ENCODE measurements at places on chromosomes 1 and 21.

DNA sequence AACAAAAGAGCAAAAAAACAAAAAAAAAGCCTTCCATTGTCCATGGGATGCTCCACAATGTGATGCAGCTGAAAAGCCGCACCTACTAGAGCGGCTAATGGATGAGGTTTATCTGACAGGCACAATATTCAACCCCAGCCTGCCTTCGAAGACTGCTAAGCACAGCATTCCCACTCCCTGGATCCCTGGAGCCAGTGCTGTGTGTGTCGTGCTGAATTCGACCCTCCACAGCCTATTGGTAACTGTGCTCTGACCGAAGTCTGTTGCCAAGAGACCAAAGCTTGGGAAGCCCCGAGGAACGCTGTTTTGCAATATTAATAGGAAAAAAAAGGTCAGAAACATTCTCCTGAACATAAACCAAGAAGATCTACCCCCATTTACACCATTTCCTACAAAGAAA lies 57.2 kb upstream of the PUM1 start:
- DNase-seq = no peak

DNA sequence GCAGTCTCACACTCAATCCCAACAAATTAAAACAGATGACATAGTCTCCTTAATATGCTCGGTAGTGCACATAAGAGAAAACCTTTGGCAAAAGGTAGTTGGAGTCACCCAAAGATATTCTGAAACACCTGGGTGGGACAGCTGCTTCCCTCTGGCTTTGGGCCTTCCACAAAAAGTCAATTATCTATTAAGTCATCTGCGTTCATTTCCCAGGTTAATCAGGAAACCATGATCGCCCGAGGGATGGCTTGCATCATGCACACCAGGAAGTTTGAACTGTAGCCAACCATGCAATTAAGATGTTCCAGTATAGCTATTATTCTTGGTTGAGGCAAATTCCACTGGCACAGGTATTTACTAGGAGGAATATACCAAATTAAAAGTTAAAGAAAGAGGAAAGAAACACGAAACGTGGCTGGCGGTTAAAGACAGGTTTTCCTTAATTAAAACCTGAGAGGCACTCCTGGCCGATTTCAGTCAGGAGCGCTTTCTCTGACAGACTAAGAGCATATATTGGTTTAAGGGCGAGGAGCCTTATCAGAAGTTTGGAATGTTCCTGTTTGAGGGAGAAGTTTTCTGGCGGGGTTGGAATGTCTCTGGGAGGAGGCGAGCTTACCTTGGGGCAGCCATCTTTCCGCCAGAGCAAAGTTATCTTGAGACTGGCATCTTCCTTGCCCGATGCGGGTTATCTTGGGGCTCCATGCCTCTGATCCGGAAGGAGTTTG lies 19.9 kb downstream of the CLDN17 start:
- no peak for DNase-seq

- no peak for DNase-seq
These were observed 482 bp downstream of the SLC2A5 start for GRCh38 chr1:9068981-9069325.

DNA sequence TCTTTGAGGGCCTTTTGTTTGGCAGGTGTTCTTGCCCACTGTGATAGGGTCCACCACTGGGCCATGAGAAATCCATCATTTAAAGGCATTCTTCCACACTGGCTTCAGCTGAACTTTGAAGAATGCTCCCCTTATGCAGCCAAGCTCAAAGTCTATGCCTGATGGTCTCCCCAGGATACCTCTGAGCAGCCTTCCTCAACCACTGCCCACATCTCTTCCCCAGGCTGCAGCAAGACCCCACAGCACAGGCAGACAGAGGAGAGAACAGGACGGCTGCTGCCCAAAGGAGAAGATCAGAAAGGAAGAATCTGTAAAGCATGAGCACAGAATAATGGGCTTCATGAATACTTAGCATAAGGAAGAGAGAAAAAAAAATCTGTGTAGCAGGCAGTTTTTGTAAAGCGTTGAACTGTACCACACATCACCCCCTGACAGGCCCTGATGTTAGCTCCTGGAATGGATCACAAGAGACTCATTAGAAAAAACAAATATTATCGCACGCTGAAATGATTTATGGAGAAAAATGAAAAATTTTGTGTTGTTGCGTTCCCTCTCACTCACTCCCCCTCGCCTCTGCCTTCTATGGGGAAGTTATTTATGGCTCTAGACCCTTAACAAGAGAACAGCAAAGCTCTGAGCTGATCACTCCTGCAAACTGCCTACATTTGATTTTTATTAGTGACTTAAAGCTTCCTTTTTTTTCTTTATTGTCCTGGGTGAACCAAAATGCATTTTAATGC lies 134.1 kb downstream of the TMEM53 start:
- no peak for DNase-seq

DNA sequence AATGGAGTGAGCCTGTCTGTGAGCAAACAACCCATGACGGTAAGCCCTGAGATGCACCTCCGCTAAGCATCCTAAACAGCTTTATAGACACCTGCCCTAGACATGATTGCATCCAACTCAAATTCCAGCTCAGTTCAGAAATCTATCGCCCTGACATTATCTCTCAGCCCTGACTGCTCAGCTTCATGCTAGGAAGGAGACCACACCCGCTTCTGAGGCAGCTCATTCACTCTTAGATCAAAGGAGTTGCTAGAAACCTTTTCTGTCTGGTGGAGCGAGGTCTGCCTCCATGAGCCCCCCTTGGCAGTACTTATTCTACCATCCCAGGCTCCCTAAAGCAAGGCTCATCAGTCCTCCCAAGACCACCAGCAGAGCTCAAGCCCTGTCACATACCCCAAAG lies 17.0 kb downstream of the IL10RB start:
- DNase-seq = no peak

DNA sequence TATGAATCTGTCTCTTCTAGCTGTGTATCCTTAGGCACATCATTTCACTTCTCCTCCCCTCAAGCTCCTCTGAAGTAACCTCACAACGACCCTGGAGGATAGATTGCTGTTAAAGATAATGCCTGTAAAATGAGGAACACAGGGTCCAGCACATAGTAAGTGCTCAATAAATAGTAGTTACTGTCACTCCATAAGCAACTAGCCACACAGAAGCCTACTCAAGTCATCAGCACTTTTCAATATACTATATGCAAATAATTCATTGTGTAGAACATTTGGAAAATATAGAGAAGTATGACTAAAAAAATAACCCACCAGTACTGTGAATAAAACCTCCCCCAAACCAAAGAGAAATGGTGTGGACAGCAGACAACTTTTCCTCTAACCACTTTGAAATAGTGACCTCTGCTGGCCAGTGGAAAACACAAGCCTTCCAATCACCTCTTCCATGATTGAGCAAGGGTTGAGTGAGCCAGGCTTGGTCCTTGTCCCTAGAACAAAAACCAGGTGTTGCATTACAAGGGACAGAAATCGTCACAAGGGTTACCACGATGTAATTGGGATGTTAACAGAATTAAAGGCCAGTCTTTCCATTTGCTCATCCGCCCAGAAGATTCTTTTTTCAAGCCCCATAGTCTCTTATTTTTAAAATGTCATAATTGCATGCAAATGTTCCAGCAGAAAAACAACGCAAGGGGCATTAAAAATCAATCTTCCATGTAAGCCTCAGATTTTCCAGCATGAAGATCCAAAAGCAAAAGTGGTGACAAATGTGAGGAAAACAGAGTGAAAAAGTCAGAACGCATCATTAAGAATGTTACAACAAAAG lies 15.7 kb upstream of the GLIS1 start:
- DNase-seq = no peak

- DNase-seq = no peak
These were observed 7.1 kb upstream of the DDI2 start for GRCh38 chr1:15610167-15610566.

DNA sequence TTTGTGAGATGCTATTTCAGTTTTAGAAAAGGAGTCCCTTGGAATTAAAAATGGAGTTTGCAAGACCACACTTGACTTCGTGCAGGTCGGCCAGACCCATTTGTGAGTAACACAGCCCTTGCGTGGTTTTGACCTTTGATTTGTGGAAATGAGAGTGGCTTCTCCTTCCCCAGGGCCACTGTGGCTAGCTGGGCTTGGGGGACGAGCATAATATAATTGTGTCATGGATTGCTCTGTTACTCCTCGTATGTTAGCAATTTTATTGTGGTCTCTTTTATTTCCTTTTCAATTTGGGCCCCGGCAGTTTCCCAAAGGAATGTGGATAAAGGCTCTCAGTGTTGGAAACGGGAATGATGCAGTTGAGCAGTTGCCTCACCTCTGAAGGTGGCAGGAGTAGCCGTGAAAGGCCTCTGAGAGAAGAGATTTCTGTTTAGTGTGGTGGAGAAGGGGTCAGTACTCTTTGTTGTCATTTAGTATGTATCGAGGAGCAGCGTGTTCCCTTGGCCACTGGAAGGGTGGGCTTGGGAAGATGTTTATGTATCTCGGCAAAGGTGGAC lies 194.6 kb downstream of the PBX1 start:
- DNase-seq = no peak

GRCh38 chr21:26550326-26550725 lies 22.8 kb downstream of the CYYR1 start:
- no peak for DNase-seq

DNA sequence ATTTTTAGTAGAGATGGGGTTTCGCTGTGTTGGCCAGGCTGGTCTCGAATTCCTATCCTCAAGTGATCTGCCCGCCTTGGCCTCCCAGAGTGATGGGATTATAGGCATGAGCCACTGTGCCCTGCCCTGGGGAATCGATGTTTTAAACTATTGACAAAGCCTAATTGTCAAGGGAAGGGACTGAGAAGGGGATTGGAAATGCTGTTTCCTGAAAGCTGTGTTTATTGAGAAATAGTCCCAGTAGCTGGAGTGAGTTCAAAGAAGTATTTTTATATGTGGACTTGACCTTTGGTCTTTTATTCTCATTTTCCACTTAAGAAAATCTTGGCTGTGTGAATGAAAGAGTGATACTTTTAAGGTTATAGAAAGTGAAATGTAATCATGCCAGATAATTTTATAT lies 47.5 kb downstream of the KIF1B start:
- no peak for DNase-seq

GRCh38 chr1:25780318-25781129 lies 19.5 kb upstream of the SELENON start:
- no peak for DNase-seq

DNA sequence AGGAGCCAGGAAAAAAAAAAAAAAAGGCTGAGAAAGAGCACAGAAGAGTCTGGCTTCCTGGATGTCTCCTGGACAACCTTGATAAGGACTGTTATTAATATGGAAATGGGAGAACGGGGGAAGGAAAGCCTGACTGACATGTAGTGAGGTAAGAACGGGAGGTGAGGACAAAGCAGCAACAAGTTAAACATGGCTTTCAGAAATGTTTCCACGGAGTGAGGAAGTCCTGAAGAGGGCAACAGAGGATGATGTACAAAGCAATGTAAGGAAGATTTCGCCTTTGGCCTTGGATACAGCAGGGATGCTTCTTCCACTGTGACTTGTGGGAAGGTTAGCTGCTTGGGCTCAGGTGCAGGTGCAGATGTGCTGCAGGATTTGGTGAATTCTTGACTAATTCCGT lies 11.9 kb upstream of the NIBAN1 start:
- no peak for DNase-seq

DNA sequence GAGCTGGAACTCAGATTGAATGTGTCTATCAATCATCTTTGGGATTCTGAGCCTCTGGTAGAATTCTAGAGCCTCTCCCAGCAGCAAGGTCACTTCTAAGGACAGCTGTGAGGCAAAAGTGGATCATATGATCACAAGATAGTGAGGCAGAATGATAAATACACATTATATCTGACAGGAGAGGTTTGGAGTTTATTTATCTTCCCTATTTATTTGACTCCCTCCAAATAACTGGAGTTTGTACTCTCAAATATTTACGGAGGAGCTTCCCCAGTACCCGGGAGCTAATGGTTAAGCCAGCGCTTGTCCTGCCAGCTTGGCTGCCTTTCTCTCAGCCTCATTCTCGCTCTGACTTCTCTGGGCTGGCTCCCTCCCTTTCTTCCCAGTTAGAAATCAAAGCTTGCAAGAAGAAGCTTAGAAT lies 2.3 kb downstream of the HMGCS2 start:
- DNase-seq = no peak

- no peak for DNase-seq
These were observed 442.3 kb downstream of the PLPP3 start for GRCh38 chr1:56137090-56137489.

DNA sequence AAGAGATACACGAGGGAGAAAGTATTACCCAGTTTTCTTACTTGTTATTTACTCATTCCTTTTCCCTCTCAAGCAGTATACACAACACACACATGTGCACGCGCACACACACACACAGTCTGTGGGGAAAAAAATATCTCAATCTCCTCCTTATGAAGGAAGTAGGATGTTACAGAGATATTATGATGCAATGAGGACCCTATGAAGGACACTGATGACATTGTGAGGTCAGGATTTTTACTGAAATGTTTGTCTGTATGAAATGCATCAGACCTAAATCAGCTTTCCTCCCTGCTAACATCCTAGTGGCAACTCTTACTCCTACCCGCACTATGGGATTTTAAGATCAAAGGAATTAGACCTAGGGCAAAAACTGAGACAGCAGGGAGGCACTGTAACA lies at the start of gene WDR64:
Gene WDR64, plus strand, starts transcription at position 270 of the 400 bp plus-strand sequence. CDS start 204 bp downstream, outside the sequence.
- DNase-seq = no peak

GRCh38 chr1:180672105-180672504 lies 40.3 kb downstream of the XPR1 start:
- DNase-seq = no peak

DNA sequence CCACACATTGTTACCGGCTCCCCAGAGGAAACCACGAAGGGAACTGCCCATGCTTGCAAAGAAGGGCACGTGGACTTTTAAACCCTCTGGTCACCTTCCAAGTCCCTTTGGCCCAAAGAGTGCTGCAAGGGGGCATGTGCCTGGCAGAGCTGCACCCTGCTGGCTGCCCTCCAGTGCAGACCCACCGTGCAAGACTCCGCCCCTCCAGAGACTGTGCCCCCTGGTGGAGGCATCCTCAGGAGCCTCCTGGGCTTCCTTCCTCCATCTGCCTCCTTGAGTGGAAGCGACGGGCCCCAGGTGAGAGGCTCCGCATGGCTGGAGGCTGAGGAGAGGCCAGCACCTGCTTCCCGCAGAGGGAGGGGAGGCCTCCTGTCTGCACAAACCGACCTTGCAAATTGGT lies 100.6 kb downstream of the CRYAA start:
- peak; percentile 24 for DNase-seq

Measured in effector CD4-positive, alpha-beta T cell (primary cell).